ENCODE measurements at places on chromosomes 6 and 20.
A peak's percentile ranks its signal among the peaks of the same experiment; 100 is the strongest.

GRCh38 chr20:44097521-44098255 lies 89.3 kb downstream of the JPH2 start:
- peak; percentile 30 for DNase-seq

GRCh38 chr6:74510878-74511277 lies 695.0 kb downstream of the COL12A1 start:
- no peak for DNase-seq

DNA sequence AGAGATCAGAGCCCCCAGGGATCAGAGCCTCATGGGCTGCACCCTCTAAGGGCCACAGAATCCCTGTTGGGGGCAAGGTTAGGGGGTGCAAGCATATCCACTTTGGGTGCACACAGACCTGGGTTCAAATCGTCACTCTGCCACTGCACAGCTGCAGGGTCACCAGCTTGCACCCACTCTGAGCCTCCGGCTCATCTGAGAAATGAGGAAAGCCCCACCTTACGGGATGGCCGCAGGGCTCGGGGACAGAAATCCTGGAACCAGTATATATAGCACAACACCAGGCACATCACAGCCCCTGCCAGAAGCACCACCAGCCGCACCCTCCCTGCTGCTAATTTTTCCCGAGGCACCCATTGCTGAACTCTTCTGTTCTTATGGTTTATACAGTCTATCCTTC lies 169.6 kb downstream of the NFATC2 start:
- no peak for DNase-seq

- no peak for DNase-seq
Observed at GRCh38 chr6:6248651-6249050, 71.8 kb downstream of the F13A1 start.

DNA sequence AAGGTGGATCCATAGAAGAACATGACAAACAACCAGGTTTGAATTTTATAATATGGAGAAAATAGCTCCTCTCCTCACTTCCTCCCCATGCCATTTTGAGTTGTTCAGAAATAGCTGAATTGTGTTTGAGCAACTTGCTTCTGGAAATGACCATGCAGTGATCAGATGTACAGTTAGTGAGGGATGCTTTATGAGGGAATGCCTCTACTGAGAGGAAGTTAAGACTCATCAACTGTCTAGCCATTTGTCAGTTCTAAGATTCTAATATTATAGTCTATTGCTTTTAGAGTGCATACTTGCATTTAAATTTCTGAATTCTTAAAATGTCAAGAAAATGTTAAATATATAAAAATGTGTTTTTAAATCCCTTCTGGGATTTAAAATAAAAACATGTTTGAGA lies 3.8 kb downstream of the LAMA2 start:
- no peak for DNase-seq

DNA sequence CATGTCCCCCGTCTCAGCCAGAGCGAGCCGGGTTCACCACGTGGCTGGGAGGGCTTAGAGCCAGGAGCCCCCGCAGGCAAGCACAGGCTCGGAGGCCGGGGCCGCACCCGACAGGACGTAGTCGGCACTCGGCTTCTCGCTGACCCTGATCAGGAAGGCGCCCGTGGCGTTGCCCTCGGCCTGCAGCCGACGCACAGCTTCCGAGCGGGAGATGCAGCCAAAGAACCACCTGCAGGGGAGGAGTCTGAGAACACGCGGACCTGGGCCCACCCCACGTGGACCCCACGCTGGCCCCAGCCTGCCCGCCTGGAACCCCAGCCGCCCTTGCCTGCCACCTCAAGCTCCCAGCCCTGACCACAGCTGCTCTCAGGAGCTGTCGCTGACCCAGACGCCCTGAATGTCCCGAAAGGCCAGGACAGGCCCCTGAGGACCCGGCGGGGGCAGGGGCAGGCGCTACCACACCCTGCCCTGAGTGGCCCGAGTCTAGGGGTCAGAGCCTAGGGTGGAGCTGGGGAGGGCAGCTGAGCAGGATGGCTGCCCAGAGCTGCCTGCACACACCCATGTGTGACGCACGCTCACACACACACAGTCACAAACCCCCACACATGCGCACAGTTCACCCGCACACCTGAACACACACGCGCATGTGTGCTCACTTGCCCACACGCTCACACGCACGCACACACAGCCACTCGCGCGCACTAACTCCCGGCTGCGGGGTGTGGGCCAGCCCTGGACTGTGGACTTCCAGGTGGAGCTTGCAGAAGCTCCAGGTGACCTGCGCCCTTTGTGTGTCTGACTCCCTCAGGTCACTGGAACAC lies 2.1 kb downstream of the PTK6 start:
- DNase-seq: no peak

DNA sequence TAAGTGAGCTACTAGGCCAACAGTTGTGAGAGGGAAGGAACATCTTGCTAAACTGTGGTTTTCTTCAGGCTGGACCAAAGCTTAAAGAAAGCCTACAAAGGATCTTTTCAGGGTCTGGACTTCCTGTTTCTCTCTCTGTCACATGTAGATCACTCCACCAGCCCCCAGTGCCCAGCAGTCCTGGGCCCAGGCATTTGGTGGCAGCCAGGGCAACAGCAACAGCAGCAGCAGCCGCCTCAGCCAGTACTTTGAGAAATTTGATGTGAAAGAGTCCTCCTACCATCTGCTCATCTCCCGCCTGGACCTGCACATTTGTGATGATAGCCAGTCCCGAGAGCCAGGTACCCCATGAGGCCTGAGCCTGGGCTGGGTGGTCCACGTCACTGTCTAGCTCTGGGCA lies 44.1 kb downstream of the BLTP3A start:
- no peak for DNase-seq

GRCh38 chr6:30345852-30346251 lies 896 bp downstream of the RPP21 start:
- no peak for DNase-seq

GRCh38 chr20:15546525-15547023 lies 1026.7 kb downstream of the KIF16B start:
- DNase-seq: no peak
